Foreskin keratinocyte (primary cell): ENCODE measurements at places on chromosomes 6 and 20. TPM values are rescaled to one million over a fixed set of nuclear protein-coding genes. Genes with fewer than 3 reads are reported as not detected.

GRCh38 chr6:106425382-106425781 lies 64.9 kb downstream of the CRYBG1 start:
- no peak for DNase-seq

GRCh38 chr20:17503301-17504065 lies 27.7 kb downstream of the BFSP1 start:
- DNase-seq, result no peak

DNA sequence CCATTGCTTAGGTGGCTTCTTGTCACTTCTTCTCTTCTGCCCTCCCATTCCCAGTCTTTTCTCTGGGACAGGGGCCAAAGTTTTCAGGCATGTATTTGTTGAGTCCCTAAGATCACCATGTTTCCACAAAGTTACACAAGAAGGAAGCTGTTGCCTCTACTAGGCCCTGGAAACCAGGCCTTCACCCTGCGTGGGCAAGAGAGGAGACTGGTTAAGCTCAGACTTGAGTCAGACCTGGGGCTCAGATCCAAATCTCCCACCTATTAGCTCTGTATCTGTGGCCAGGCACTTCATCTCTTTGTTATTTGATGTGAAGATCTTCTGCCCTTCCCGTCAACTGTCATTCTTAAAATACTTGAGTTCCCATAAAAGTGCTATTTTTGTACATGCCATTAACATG lies 154.6 kb downstream of the SASH1 start:
- DNase-seq, result no peak

DNA sequence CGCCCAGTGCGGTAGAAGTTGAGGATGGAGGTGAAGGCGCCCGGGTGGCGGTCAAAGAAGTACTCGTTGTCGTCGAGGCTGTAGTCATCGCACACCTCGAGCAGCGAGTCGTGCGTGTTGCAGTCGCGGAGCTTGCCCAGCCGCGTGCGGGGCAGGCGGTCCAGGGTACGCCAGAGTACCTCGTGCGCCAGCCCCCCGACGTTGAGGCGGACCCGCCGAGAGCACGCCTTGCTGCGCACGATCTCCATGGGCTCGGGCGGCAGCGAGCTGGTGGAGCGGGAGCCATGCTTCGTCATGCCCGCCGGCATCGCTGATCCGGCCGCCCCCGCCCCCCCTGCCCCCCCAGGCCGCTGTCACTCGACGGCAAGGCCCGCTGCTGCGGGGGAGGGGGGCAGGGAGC lies 295 bp downstream of the KCNB1 start:
- DNase-seq, result no peak

GRCh38 chr6:87879132-87879861 lies 168.3 kb upstream of the SPACA1 start:
- no peak for DNase-seq

- DNase-seq, result no peak
These were observed 74.6 kb downstream of the MAP3K5 start for GRCh38 chr6:136717716-136717990.

GRCh38 chr6:70398783-70399728 lies 14.3 kb upstream of the FAM135A start:
- DNase-seq, result peak; percentile 98

- peak; percentile 60 for DNase-seq
These were observed 5.9 kb downstream of the PTPRA start for GRCh38 chr20:2879146-2879545.

DNA sequence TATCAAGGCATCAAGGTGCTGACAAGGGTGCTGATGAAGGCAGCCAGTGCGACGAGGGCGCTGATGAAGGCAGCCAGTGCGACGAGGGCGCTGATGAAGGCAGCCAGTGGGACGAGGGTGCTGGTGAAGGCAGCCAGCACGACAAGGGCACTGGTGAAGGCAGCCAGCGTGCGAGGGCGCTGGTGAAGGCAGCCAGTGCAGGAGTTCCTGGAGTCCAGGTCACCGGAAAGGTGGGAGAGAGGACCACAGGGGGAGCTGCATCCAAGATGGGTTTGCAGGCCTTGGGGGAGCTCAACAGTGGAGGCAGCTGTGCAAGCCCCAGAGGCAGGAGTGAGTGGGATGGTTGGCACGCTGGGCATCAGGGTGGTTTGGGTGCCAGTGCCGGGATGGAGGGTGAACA lies 176.3 kb downstream of the TBXT start:
- no peak for DNase-seq

- DNase-seq, result no peak
These were observed 86.0 kb upstream of the SALL4 start for GRCh38 chr20:51888291-51888690.

- DNase-seq, result no peak
These were observed 21.8 kb downstream of the CTCFL start for GRCh38 chr20:57503035-57503658.

DNA sequence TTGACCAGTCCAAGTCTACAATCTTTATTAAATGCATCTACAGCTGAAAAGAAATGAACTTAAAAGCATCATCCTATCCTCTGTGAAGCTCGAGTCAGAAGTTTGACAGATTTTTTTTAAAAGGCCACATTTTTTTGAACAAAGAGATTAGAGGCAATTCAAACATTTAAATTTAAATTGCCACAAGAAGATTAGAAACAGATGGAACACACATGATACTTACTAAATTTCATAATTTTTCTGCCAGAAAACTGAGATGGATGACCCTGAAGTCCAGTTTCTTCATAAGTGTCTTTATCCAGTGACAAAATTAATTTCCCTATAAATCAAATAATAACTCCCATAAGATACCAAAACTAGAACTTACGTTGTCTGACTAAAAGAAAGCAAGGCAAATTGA lies 4.3 kb downstream of the RPP40 start:
- DNase-seq, result no peak

- DNase-seq, result no peak
These were observed 345.1 kb downstream of the KHDRBS2 start for GRCh38 chr6:61940919-61941318.

- no peak for DNase-seq
These were observed 66.8 kb upstream of the SCGN start for GRCh38 chr6:25585225-25585624.

DNA sequence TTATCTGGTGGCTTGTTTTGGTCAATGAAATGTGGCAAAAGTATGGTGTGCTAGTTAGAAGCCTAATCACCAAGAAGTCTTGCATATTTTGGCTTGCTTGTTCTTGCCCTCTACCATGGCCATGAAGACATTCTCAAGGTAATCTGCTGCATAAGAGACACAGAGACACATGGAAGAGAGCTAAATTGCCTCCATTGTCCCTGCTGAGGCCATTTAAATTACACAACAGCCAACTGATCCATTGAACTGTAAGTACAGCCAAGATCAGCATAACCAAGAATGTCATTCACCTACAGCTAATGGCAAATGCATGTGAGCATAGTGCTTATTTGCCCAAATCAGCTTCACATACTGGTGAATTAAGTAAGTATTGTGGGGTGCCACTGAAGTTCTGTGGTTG lies 603.8 kb downstream of the FRK start:
- DNase-seq, result no peak

- peak; percentile 33 for DNase-seq
These were observed 33.0 kb downstream of the CARMIL1 start for GRCh38 chr6:25312034-25312620.

DNA sequence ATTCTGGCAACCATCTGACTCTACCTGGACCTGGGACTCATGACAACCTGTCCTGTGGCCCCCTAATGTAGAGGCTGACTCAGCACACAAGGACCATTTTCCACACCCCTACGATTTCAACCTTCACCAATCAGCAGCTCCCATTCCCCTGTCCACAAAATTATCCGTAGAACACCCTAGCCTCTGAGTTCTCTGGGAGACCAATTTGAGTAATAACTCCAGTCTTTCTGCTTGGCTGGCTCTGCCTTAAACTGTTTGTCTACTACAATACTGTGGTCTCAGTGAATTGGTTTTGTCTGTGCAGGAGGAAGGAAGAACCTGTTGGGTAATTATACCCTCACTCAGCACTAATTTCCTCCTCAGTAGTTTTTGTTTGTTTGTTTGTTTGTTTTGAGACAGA lies 99.3 kb upstream of the MRPS10 start:
- DNase-seq, result no peak

DNA sequence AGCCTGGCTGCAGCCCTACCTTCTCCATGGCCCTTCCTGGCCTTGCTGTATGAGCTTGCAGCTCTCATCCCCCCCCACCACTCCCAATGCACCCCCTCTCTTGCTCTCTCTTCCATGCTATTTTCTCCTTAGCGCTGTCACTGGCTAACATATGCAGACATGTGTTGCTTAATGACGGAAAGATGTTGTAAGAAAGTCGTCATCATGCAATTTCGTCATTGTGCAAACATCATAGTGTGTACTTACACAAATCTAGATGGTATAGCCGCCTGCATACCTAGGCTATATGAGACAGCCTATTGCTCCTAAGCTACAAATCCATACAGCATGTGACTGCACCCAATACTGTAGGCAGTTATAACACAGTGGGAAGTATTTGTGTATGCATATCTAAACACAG lies 27.0 kb downstream of the ANGPT4 start:
- DNase-seq, result no peak

Gene C6orf52
- 1.4 and 2.7 TPM in 2 replicates for polyA plus RNA-seq

Gene ZNF334
- polyA plus RNA-seq, result 1.6 and 2.0 TPM in 2 replicates

Gene EFCAB8
- polyA plus RNA-seq, result 0.01 TPM in 1 of 2 replicates, not detected in the other

Gene ADGB
- not detected in 2 replicates for polyA plus RNA-seq

Gene SLC17A1
- not detected in 2 replicates for polyA plus RNA-seq
